ENCODE measurements at places on chromosomes 2 and 18. TPM values are rescaled to one million over a fixed set of nuclear protein-coding genes. Genes with fewer than 3 reads are reported as not detected.

GRCh38 chr2:10233131-10234012, 69.3 kb upstream of the HPCAL1 start:
- H3K27me3 ChIP-seq = peaks cover 2% of the 10 kb centered on the region
- no peaks in the 10 kb centered on the region for H3K36me3 ChIP-seq
- H3K4me1 ChIP-seq = no peaks in the 10 kb centered on the region
- H3K27ac ChIP-seq = no peak overlapping the region
- DNase-seq = peak; percentile 24

- peaks cover 31% of the 10 kb centered on the region for H3K4me1 ChIP-seq
- H3K27ac ChIP-seq = no peak overlapping the region
- no peaks in the 10 kb centered on the region for H3K36me3 ChIP-seq
- H3K27me3 ChIP-seq = peaks cover 2% of the 10 kb centered on the region
- H3K4me3 ChIP-seq = no peak overlapping the region
These were observed 9.0 kb downstream of the TMEM247 start for GRCh38 chr2:46488389-46488788.

Gene FN1
- 30,644 TPM for total RNA-seq

Gene NYAP2
- not detected for total RNA-seq

DNA sequence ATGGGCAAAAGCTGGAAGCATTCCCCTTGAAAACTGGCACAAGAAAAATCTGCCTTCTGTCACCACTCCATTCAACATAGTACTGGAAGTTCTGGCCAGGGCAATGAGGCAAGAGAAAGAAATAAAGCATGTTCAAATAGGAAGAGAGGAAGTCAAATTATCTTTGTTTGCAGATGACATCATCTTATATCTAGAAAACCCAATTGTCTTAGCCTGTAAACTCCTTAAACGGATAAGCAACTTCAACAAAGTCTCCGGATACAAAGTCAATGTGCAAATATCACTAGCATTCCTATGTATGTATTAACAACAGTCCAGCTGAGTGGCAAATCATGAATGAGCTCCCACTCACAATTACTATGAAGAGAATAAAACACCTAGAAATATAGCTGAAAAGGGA, 1579.3 kb downstream of the SUCLG1 start:
- no peak for DNase-seq
- H3K27ac ChIP-seq = no peak overlapping the region
- H3K27me3 ChIP-seq = peaks cover 2% of the 10 kb centered on the region
- H3K4me3 ChIP-seq = no peak overlapping the region
- H3K36me3 ChIP-seq = no peaks in the 10 kb centered on the region

Gene HAAO
- 8.2 TPM for total RNA-seq

Gene CDK15
- 3.6 TPM for total RNA-seq

GRCh38 chr2:178997067-178997466, 52.9 kb downstream of the CCDC141 start:
- H3K4me3 ChIP-seq = no peak overlapping the region
- peaks cover 13% of the 10 kb centered on the region for H3K27me3 ChIP-seq
- no peaks in the 10 kb centered on the region for H3K36me3 ChIP-seq
- H3K27ac ChIP-seq = no peak overlapping the region
- DNase-seq = no peak
- H3K4me1 ChIP-seq = no peaks in the 10 kb centered on the region

Gene DNER
- total RNA-seq = not detected

Gene SCYGR1
- total RNA-seq = not detected

Gene ZNF385B
- 0.25 TPM for total RNA-seq

- H3K27me3 ChIP-seq = peaks cover 5% of the 10 kb centered on the region
- no peaks in the 10 kb centered on the region for H3K4me1 ChIP-seq
- no peak overlapping the region for H3K27ac ChIP-seq
- H3K4me3 ChIP-seq = no peak overlapping the region
- no peaks in the 10 kb centered on the region for H3K36me3 ChIP-seq
These were observed 1552.9 kb upstream of the SLC39A10 start for GRCh38 chr2:194103941-194104659.

- peaks cover 10% of the 10 kb centered on the region for H3K4me1 ChIP-seq
- H3K36me3 ChIP-seq = no peaks in the 10 kb centered on the region
- H3K27me3 ChIP-seq = peaks cover 3% of the 10 kb centered on the region
- no peak overlapping the region for H3K4me3 ChIP-seq
These were observed 25.5 kb downstream of the CYRIA start for GRCh38 chr2:16640001-16640700.

DNA sequence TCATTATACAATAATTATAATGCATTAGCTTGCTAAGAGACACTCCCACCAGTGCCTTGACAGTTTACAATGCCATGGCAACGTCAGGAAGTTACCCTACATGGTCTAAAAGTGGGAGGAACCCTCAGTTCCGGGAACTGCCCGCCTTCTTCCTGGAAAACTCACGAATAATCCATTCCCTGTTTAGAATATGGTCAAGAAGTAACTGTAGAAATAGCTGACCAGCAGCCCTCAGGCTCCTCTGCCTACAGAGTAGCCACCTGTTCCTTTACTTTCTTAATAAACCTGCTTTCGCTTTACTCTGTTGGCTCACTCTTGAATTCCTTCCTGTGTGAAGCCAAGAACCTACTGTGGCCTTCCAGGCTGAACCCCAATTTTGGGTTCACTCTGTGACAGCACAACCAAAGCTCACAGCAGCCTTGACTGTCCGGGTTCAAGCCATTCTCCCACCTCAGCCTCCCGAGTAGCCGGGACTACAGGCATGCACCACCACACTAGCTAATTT, 20.0 kb upstream of the PTPN2 start:
- H3K4me3 ChIP-seq = no peak overlapping the region
- peaks cover 38% of the 10 kb centered on the region for H3K4me1 ChIP-seq
- no peak for DNase-seq

DNA sequence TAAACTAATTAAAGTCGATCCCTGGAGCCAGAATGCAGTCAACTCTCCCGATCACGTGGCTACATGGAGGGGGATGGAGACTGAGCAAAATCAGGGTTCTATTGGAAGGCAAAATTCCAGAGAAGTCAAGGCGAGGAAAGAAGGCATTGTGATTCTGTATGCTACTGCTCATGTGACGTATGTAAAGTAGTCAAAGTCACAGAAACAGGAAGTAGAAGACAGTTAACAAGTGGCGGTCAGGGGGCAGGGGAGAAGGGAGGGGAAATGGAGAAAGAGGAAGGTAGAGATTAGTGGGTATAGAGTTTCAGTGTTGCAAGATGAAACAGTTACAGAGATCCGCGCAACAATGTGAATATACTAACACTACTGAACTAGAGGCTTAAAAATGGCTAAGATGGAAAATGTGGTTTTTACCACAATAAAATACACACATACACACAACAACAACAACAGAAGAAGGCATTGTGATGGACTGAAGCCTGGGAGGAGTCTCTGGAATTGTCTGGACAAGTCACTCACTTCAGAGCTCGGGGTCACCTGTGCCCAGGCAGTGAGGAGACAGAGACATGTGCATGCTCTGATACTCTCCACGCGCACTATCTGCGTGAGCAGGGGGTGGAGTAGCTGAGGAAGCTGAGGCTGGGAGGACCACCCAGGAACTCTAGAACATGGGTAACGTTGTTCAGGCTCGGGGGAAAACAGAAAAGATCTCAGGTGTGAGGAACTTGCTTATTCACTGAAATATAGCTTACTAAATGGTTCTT, 89.9 kb upstream of the CDCA7 start:
- H3K27me3 ChIP-seq = no peaks in the 10 kb centered on the region
- H3K36me3 ChIP-seq = peaks cover 35% of the 10 kb centered on the region
- no peak for DNase-seq
- H3K4me3 ChIP-seq = no peak overlapping the region
- no peak overlapping the region for H3K27ac ChIP-seq

Gene SRD5A2
- not detected for total RNA-seq

Gene VSNL1
- not detected for total RNA-seq

Gene COL4A3
- total RNA-seq = 1.2 TPM

Gene FBXO41
- total RNA-seq = 1.6 TPM

DNA sequence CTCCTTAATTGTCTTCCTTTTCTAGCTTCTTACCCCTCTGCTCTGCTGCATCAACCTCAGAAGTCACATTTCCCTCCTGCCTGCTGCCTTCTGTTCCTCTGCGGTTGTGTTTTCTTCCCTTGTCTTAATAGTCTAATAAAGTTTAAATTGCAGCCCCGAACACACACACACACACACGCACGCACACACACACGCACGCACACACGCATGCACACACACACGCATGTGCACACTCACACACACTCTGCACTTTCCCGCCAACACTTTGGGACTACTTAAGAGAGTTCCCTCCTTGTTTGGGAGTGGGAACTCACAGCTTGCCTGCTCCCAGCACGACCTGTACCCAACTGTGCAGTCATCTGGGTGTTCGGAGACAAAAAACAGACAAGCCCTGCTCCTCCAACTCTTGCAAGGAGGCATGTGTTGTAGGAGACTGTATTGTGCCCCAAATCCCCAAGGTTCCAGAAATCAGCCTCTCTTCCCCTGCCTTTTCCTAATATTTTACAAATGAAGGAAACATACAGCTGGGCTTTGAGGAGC, 99.1 kb downstream of the SETBP1 start:
- peaks cover 1% of the 10 kb centered on the region for H3K36me3 ChIP-seq
- no peak for DNase-seq
- H3K27me3 ChIP-seq = no peaks in the 10 kb centered on the region
- H3K4me1 ChIP-seq = peaks cover 73% of the 10 kb centered on the region

- H3K36me3 ChIP-seq = no peaks in the 10 kb centered on the region
- H3K27me3 ChIP-seq = no peaks in the 10 kb centered on the region
- H3K27ac ChIP-seq = no peak overlapping the region
- H3K4me3 ChIP-seq = no peak overlapping the region
- H3K4me1 ChIP-seq = no peaks in the 10 kb centered on the region
These were observed 254.3 kb downstream of the CAMKMT start for GRCh38 chr2:44615950-44616518.

Gene CNTNAP5
- not detected for total RNA-seq

DNA sequence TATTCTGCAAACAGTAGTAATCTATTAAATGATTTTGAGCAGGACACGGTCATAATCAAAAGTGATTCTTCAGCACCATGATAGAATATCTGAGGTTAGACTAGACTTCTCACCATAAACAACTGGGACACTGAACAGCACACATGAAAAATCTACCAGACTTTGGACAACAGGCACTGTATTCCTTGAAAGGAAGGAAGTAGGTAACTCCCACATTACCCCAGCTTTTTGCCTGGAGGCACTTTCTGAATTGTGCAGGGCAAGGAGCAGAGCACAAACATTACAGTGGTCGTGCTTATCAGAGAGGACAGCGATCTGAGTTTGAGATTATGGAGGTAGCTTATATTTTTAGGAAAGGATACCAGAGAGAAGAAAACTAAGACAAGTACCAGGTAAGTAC, 25.3 kb upstream of the IL1RL1 start:
- no peaks in the 10 kb centered on the region for H3K4me1 ChIP-seq
- no peak for DNase-seq
- no peak overlapping the region for H3K4me3 ChIP-seq
- H3K27me3 ChIP-seq = peaks cover 10% of the 10 kb centered on the region
- H3K36me3 ChIP-seq = no peaks in the 10 kb centered on the region

Gene PSD4
- 5.2 TPM for total RNA-seq

DNA sequence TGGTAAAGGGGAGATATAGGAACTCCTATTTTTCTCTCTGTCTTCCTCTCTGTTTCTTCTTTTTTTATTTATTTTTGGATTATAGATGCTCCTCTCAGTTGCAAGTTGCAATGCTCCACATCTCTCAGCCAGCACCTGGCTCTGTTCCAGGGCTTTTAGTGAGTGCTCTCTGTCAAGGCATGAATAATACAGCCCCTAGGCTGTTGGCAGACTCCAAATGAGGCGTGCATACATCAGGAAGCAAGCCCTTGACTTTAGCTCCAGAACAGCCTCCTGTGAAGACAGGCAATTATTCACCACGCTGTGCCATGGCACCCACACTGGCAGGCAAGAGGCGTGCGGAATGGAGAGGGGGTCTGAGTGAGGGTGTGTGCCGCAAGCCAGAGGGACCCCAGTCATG, 228.1 kb upstream of the PXDN start:
- H3K27ac ChIP-seq = peak overlapping the region; percentile 91
- H3K4me3 ChIP-seq = no peak overlapping the region
- H3K27me3 ChIP-seq = no peaks in the 10 kb centered on the region

Gene ZC3H8
- total RNA-seq = 3.9 TPM

DNA sequence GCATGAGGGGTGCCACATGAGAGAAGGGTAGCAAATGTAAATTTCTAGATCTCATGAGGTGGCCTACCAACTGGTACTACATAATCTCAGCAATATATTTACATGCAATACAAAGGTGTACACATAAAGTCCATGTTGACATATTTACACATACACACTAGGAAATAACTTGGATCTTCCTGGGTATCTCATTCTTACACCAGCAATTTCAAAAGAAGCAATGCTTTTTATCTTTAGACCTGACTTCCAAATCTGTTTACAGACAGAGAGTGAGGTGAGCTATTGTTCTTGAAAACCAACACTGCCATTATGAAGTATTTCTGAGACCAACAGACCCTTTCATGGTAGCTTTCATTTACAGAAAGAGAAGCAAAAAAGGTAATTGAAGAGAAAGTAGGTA, 184.2 kb downstream of the ERBB4 start:
- DNase-seq = no peak
- H3K4me1 ChIP-seq = peaks cover 7% of the 10 kb centered on the region
- no peak overlapping the region for H3K4me3 ChIP-seq
- H3K27me3 ChIP-seq = no peaks in the 10 kb centered on the region

GRCh38 chr2:41194230-41194629, 742.3 kb upstream of the SLC8A1 start:
- H3K36me3 ChIP-seq = no peaks in the 10 kb centered on the region
- H3K4me3 ChIP-seq = no peak overlapping the region
- peaks cover 5% of the 10 kb centered on the region for H3K27me3 ChIP-seq
- DNase-seq = no peak
- peaks cover 10% of the 10 kb centered on the region for H3K4me1 ChIP-seq

Gene LIPG
- total RNA-seq = 1.5 TPM

Gene LYG1
- total RNA-seq = 0.99 TPM

DNA sequence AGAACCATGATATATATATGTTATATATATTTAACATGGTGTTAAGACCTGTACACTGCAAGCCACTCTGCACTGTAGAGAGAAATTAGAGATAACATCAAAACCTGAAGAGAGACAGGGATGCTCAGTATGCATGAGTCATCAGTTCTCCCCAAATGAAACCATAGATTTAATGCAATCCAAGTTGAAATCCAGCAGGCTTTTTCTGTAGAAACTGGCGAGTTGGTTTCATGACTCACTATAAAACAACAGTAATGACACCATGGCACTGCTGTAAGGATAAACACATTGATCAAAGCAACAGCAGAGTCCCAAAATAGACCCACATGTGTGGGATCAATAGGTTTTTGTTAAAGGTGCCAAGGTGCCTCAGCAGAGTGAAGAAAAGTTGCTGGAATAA, 65.8 kb downstream of the RTP5 start:
- no peak overlapping the region for H3K27ac ChIP-seq
- H3K4me1 ChIP-seq = peaks cover 17% of the 10 kb centered on the region
- no peak overlapping the region for H3K4me3 ChIP-seq
- peaks cover 3% of the 10 kb centered on the region for H3K27me3 ChIP-seq
- no peak for DNase-seq

Gene USP37
- 10.0 TPM for total RNA-seq

DNA sequence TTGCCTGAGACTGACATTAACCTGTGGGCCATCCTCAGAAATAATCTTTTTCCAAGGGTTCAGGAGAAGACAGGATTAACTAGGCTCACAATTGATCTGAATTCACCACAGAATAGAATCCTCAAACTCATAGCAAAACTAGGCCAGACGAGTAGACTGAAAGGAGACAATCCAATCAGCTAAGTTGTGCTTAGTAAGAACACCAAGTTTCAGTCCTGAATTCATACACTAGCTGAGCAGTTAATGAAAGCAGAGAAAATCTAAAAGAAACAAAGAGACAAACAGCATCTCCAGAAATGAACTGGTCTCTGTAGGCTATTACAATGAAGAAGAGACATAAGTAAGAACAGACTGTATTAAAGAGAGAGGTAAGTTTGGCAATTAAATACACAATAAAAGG, 89.5 kb downstream of the GORASP2 start:
- H3K4me3 ChIP-seq = no peak overlapping the region
- no peak overlapping the region for H3K27ac ChIP-seq
- DNase-seq = no peak

Data from chondrocyte (in vitro differentiated cells).